ENCODE measurements at places on chromosomes 6 and 20.
A peak's percentile ranks its signal among the peaks of the same experiment; 100 is the strongest.

DNA sequence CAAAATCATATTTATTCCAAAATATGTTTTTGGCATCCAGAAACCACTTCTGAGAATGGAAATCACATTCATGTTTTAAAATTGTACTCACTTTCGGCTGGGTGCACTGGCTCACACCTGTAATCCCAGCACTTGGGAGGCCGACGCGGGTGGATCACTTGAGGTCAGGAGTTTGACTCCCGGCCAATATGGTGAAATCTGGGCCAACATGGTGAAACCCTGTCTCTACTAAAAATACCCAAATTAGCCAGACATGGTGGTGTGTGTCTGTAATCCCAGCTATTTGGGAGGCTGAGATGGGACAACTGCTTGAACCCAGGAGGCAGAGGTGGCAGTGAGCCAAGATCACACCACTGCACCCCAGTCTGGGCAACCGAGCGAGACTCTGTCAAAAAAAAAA is 580.7 kb downstream of the MAFB start:
- no peak for DNase-seq

DNA sequence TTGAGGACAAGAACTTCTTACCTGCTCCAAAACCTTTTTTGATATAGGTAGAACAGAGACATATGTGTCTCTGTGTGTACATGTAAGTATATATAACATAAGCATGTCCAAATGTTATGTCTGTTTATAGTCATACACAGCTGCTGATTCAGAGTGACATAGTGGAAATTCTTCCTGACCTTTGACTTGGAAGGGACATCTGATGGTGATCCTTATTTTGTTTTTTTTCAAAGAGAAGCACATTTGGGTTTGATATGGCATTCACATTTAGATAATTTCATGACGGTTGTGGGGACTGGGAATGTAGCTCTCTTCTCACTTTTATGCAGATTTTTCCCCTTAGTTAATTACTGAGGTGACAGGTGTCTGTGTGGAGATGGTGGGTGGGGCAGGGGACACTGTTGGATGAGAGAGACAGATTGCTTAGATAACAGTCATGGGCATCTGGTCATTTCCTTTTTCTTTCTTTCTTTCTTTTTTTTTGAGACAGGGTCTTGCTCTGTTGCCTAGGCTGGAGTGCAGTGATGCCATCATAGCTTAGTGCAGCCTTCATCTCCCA is 39.0 kb downstream of the FARS2 start:
- no peak for DNase-seq

DNA sequence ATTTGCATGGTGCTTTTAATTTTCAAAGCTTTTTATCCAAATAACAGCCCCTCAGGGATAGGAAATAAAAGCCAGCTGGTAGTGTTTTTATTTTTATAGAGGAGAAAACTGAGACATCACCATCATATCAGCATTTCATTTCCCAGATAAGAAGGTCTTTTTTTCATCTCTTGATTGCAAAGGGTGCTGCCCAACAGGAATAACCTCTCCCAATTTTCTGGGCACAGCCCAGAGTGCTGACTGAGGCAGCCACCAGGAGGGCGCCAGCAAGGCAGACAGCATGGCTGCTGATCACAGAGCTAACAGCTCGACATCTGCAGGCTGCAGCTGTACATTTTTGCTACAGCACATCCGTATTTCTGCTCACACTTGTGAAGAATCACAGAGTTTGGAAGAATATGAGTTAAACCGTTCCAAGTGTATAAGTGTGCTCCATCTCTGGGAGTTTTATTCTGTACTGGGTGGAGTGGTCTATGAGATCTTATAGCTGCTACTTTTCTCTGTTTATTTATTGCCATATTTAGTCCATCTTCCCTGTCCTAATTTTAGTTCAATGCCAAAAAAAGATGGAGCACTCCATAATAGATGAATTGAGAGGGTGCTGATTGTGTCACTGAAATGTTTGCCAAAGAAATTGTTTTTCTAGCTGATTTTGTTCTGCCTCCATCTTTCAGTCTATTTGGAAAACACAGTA is 85.5 kb upstream of the C20orf144 start:
- no peak for DNase-seq

GRCh38 chr6:26659042-26659999 is at the start of gene ZNF322:
Gene ZNF322, minus strand, starts transcription at chr6:26659746. Its CDS starts 21,193 bp downstream, at chr6:26638553.
- peak; percentile 87 for DNase-seq

- DNase-seq: peak; percentile 60
These were observed 43.0 kb upstream of the CCR6 start for GRCh38 chr6:167079853-167080297.

- no peak for DNase-seq
These were observed 9.2 kb downstream of the HSPA1B start for GRCh38 chr6:31836474-31837368.

Measured in CD4-positive, alpha-beta T cell treated with Interleukin-6 at 100 ng/mL for 8 hours (primary cell).